Mucosa of descending colon (tissue), 3 donors: ENCODE measurements at places on chromosomes 6 and 20. TPM values are rescaled to one million over a fixed set of nuclear protein-coding genes. Genes with fewer than 3 reads are reported as not detected.

CDC5L gene
- total RNA-seq, result 20.7 TPM

SLC17A2 gene
- not detected for total RNA-seq

ARMH2 gene
- not detected for total RNA-seq

DNA sequence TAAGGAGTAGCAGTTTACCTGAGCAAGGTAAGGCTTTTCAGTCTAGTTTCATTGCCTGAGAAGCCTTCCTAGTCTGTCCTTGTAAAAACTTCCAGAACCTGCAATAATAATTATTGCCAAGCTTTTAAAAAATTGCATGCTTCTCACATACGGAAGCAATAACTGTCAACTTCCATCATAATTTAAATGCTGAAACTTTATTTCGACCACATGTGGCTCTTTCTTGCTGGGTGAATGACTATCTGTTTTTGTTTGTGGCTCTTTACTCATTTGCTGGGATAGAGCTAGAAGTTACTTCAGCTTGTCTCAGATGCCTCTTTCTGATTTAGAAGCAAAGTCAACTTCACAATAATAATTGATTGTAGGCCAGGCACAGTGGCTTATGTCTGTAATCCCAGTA, 95.9 kb upstream of the COL21A1 start:
- DNase-seq, result no peak

DNA sequence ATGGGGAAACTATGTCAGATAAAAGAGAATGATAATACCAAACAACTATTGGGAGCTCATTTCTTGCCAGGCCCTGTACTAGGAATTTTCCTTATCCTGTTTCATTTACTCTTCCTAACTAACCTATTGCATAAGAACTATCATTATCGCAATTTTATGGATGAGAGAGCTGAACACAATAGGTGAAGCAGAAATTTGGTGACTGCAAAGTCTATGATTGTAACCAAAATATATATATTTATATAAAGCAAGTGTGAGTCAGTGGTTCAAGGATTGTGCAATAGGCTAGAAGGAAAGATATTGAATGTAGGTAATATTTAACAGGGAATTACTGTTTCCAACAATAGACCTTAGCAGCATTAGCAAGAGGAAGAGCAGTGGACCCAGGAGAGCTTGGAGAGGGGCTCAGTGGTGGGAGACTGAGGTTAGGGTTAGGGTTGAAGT, 181.1 kb upstream of the TENT5A start:
- DNase-seq, result no peak

- no peak for DNase-seq
Observed at GRCh38 chr20:32249030-32249738, 28.3 kb upstream of the KIF3B start.

DNA sequence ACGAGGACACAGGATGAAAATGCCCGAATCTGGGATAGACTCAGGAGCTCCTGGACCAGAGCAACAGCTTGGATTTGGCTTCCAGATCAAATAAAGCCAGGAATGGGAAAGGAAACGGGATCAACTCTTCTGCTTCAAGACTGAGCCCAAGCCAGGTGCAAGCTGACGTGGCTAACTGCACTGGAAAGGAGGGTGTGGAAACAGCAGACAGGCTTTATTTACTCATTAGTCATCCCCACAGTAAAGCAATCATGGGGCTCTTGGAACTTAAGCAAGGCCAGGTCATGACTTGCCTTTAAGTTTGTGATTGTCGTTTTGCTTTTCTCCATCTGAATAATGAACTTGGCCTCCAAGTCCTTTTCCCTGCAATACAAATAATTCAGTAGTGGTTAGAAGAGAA, 45.2 kb downstream of the KIF16B start:
- DNase-seq, result peak; percentile 84

- DNase-seq, result peak; percentile 17
Observed at GRCh38 chr20:10536531-10536930, 101.4 kb downstream of the SLX4IP start.

GRCh38 chr6:5518936-5519491, 257.7 kb downstream of the FARS2 start:
- no peak for DNase-seq

GRCh38 chr20:62627901-62628612, 14.2 kb upstream of the SLCO4A1 start:
- DNase-seq, result peak; percentile 66

DNA sequence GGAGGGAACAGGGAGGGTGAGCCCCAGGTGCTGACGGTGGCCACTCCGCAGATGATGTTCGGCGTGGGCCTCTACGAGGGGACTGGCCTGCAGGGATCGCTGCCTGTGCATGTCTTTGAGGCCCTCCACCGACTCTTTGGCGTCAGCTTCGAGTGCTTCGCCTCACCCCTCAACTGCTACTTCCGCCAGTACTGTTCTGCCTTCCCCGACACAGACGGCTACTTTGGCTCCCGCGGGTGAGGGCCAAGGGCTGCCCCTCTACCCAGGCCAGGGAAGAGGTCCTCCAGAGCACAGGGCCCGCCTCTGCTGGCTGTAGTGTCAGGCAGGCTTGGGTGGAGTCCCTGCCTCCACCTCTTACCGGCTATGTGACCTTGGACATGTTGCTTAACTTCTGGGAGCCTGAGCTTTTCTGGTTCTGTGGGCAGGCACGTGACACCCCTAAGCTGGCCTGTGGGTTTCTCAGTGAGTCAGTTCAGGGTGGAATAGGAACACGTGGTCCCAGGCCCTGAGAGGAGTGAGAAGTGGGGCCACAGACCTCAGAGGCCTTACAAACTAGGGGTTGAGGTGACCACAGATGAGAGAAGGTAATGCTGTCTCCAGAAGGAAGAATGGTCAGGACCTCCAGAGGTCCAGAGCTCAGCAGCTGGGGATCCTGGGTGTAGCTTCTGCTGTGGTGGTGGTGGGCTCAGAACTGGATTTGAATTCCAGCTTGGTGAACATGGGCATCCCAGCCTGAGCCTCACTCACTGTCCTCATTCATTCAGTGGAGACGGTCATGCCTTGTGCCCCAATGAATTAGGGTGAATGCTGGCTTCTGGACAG, 11.9 kb downstream of the PCIF1 start:
- DNase-seq, result no peak
